Stimulated activated CD4-positive, alpha-beta T cell treated with anti-CD3 and anti-CD28 coated beads, Interleukin-1b, Interleukin-23, amount 100 ng/mL, for 1 hour (primary cell): ENCODE measurements at places on chromosomes 4 and X.

DNA sequence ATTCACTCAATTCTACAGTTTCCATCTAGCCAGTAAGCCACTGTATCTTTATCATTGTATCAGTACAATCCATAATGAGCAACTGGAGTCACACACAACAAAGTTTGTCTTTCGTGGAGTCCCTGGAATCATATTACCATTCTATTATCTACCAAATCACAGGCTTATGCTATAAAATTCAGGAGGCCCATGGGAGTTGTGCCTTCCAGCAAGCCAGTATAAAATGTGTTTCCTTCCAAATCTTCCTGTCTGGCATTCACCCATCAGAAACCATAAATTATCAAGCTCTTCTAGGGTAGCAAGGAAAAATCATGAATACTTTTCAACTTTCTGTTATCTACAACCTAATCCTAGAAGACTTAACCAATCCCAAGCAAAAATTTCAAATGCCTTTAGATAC, 1383.3 kb upstream of the PCDH7 start:
- DNase-seq: no peak

DNA sequence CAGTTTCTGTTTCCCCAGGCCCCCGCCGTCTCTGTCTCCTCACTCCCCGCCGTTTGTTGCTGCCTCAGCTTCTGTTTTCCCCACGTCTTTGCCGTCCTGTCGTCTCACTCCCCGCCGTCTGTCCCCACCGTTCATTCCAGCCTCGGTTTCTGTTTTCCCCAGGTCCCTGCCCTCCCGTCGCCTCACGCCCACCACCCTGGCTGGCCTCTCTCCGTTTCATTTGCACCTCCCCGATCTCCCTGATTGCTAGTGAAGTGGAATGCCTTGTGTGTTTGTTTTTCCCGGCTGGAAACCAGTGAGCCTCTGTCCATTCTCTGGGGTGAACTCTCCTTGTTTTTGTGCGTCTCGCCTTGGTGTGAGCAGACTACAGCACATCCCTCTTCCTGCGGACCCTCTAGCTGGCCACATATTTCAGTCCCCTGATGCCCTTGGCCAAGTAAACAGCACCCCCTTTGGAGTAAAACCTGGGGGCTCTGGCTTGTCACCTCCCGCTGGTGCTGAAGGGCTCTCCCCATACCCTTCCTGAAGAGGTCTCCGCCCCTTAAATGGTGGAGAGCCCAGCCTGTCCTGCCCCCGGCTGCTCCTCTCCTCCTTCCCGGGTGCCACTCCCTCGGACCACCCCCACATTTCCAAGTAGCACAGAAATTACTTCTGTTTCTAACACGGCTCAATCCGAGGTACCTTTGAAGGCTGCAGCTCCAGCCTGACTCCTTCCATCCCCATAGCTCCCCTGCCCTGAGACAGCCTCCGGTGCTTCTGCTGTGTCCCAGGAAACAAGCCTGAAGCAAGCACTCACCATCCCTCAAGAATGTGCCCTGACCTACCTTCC, 13.2 kb downstream of the TMEM175 start:
- DNase-seq: no peak

GRCh38 chr4:11566444-11567022, 137.8 kb upstream of the HS3ST1 start:
- DNase-seq: no peak

DNA sequence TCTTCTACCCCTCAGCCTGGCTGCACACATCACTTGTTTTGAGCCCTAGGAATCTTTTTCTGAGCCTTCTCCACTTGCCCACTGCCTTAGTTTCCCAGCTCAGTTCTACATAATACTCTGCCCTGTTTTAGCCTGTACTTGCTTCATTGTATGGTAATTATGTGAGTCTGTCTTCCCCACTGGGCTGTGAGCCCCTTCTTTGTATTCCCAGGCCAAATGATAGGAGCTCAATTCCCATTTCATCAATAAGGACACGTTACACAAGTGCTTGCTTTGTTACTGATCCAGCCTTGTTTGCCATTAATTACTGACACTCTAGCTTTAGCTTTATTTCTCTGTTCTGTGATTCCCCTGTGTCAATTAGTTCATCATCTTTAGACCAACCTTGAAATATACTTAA, 28.1 kb downstream of the KIT start:
- no peak for DNase-seq

GRCh38 chr4:55801498-55801897, 18.1 kb upstream of the EXOC1L start:
- DNase-seq: no peak

GRCh38 chrX:129781134-129781672, 1.5 kb downstream of the SASH3 start:
- no peak for DNase-seq

DNA sequence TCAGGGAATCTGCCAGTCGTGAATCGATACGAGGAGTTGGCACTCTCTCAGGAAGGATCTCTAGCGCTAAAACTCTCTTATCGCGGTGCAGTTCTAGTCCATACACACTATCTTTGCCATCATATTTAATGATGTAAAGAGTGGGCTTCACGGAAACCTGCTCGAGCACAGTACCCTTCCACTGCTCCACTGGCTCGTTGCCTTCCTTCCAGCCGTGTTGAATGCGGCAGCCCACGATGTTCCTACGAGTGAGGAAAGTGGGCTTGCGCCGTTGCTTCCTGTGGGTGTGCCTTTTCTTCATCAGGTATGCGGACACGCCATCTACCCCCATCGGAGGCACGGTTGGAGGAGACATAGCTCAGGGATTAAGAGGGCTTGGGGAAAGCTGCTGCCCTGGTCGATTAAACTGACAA, 661 bp downstream of the SPIN4 start:
- DNase-seq: no peak

DNA sequence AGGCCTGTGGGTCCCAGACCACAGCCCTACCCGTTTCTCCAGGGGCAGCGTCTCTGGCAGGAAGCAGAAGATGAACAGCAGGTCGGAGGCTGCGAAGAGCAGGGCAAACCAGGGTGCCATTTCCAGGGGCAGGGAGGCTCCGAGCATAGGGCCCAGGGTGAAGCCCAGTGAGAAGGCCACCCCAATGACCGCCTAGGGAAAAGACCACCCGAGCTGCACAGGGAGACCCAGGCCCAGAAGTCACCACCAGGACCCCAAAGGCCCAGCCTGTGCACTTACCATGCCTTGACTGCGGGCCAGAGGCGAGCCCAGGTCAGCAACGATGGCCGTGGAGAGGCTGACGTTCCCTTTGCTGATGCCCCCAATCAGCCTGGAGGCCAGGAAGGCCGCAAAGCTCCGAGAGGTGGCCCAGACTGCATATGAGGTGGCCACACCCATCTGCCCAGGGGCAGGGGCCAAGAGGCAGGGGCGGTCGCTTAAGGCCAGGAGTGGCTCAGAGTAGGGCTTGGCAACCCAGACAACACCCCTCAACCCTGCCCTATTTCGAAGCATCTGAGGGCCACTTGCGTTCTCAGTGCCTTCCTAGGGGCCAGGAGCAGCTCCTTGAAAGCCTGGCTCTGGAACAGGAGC, 30.8 kb downstream of the NOP14 start:
- no peak for DNase-seq

GRCh38 chr4:175657571-175657970, 154.5 kb downstream of the GPM6A start:
- DNase-seq: no peak

- DNase-seq: no peak
Observed at GRCh38 chr4:186029571-186030398, 39.2 kb upstream of the TLR3 start.

- DNase-seq: no peak
Observed at GRCh38 chrX:153821066-153821465, 9.3 kb downstream of the PDZD4 start.

DNA sequence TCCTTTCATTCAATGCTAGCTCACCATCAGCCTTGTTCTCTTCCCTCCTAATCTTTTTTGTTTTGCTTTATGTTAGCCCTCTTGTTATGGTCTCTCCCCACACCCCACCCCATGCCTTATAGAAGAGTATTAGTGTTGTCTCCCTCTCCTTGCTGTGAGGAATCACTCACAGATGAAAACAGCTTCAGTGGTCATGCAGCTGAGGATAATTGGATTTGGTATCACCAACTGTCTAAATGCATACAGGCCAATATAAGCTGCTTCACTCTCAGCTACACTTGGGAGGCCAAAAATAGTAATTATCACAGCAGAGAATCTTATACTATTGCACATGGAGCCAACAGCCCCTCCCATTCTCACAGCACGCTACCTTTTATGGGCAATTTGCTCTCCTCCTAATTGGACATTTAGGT, 494.6 kb upstream of the FAM241A start:
- no peak for DNase-seq

GRCh38 chr4:11105715-11106114, 323.0 kb downstream of the HS3ST1 start:
- DNase-seq: no peak

GRCh38 chrX:1578511-1579173, 12.8 kb upstream of the AKAP17A start:
- DNase-seq: no peak

DNA sequence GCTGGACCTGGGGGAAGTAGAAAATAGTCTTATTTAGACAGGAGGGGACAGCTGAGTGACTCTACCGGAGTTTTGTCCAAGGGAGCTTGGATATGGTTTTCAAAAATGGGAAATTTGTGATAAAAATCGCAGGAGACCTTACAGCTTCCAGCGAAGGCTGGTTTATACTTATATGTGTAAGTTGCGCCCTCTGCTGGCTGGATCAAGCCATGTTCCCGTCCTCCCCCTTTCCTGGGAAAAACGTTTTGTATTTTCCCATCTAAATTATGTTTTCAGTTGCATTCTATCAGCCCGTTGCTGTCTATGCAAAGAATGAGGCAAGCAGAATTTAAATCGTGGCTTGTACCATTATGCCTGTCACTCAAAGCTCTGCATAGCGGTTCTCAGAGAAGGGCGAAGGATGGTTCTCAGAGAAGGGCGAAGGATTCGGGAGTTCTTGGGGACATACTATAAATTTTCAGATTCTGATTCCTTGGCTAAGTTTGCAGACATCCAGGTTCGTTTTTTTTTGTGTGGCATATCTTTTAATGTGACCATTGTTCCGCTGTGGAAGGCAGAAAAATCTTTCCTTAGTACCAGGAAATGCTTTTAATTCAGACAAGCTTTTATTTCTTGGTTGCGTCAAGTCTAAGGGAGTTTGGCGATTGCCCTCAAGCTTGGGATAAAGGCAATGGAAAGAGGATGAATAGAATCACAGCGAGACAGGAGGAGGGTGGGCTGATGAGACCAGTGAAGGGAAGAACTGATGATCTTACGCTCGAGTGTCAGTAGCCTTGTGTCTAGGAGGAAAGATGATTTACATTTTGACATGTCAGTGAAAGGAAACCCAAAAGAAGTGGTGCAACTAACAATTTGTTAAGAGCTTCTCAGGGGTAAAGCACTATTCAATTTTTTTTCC, 128.5 kb upstream of the ARX start:
- DNase-seq: no peak

DNA sequence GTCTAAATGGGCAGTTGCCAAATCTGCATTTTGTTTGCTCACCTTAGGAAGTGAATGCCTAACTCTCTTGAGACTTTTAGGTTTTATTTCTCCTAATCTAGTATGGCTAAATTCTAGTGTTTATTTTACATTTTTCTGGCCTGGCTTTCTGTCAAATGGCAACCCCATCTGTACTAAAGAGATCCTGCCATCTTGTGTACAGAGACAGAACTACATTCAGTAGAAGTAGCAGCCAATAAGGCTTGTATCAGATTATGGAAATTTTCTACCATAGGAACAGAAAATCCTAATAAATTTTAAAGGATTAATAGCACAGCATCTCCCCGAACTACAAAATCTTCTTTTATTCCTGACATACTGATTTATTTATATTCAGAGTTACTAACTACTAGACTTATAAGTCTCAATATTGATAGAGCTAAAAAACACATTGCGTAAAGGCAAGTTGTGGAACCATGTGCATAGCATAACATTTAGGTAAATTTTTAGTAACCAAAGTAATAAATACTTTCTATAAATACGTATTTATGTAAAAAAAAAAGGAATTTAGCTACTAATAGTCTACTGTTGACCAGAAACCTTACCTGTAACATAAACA, 45.5 kb downstream of the TMEM144 start:
- no peak for DNase-seq

DNA sequence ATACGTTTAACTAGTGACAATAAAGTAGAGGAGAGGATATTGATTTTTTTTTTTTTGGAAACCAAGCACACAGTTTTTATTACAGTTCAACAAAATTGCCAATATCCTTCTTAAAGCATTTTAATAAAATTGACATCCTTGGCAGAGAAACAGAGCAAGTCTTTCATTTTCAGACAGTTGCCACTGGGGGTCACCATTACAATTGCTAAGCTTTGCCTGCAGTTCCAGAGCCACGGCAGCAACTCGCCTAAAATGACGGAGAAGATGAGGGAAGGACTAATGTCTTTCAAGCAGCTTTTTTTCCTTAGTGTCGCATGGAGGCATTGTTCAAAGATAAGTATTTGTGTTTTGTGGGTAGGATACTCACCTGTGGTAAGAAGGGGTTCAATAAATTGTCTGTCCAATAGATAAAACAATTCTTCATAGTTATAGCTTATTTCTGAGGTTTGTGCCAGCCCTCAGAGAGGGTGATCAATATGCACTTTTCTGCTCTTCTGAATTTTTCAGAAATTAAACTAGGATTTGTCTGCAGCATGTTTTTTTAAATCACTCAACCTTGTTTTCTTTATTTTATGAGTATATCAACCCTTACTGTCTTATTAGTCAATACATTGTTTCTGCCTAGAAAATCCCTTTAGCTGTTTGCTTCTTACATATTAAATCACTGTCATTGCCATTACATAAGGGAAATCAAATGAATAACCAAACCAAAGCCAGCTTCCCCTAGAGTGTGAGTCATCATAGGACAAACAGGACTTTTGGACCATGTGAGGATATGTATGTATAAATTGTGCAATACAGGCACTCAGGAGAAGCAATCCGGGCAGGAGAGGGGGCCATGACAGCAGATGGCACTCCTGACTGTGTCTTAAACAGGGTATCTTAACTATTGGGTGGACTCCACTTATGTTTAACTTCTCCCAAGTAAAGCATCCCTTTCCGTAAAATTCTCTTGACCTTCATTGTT, 508.1 kb upstream of the ARX start:
- no peak for DNase-seq

DNA sequence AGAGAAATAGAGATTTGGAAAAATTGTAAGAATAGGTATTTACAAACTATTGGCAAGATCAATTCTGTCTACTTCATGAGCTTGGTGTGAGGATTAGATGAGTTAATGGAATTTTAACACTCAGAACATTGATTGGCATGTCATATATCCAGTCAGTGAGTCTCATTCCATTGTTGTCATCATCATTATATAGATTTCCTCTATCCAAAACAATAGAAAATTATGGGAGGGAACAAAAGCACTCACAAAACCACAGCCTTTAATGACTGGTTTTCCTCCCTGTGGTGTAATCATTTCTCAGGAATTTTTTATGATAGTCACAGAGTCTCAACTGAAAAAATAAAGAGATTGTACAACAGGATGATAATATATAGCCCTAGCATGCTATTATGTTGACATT, 21.1 kb downstream of the KLHL5 start:
- no peak for DNase-seq

DNA sequence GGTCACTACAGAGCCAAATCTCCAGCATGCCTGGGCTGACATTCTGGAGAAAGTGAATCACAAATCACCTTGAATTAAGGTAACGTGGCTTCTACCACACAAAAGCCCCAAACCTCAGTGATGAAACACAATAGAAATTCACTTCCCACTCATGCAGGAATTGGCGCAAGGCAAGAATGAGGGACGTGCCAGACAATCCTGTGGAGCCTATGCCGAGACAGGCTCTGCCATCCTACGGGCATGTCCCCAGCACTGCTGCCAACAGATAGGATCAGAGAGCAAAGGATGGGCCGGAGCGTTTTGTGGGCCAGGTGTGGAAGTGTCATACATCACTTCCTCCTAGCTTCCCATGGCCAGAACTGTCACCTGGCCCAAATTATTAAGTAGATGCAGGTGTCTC, 118.0 kb downstream of the IRF2 start:
- DNase-seq: no peak
